Suppressor macrophage (primary cell): ENCODE measurements at places on chromosomes 4 and X.

- peak; percentile 60 for DNase-seq
These were observed 1.2 kb downstream of the GUCY1A1 start for GRCh38 chr4:155667568-155668511.

GRCh38 chr4:124514588-124514987, 197.9 kb downstream of the ANKRD50 start:
- no peak for DNase-seq

DNA sequence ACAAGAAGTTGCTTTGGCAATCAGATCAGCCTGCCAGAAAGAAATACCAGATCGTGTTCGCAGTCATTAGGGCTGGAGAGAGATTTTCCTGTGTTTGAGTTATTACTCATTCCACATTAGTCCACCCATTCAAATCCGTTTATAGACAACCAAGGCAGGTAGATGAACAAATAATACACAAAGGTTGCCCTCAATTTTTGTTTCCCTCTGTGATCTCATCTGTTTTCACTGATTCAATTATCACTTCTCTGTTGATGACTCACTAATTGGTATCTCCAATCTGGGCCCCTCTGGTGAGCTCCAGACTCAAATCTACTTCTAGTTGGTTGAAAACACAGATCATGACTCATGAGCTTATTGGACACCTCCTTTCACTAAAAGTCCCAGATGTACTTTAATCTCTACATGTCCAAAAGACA, 54.5 kb downstream of the CHM start:
- DNase-seq: no peak

- DNase-seq: no peak
These were observed 54.2 kb upstream of the GRID2 start for GRCh38 chr4:92249541-92249940.

GRCh38 chrX:134679221-134679620, 20.9 kb upstream of the PLAC1 start:
- no peak for DNase-seq

DNA sequence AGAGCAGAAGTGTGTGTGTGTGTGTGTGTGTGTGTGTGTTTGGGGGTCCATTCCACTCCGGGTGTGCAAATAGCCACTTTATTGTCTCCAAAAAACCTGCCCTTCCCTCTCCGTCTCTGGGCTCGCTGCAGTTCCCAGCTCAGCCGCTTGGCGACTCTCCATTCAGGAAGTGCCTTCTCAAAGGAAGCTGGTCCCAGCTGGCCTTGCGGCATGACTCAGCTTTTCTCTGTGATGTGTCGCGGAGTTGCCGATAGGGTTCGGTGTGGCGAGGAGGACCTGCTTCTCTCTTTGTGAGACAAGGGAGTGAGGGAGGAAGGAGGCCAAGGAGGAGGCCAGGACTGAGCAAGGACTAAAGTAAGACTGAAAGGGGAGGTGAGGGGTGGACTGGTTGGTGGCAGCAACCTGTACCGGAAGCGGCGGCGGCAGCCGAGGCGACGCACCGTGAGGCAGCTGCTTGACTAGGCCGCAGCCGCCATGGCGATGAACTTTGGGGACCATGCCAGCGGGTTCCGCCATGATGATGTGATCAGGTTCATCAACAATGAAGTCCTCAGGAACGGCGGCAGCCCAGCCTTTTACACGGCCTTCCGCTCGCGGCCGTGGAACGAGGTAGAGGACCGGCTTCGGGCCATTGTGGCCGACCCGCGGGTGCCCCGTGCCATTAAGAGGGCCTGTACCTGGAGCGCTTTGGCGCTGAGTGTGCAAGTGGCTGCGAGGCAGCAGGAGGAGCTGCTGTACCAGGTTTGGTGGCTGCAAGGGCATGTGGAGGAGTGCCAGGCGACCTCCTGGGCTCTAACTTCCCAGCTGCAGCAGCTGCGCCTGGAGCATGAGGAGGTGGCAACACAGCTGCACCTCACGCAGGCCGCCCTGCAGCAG, at the start of gene TEX13C:
TEX13C (plus strand) TSS at position 226 of the 876 bp plus-strand sequence; CDS start at position 475, 249 bp downstream.
- no peak for DNase-seq

- no peak for DNase-seq
These were observed 50.4 kb downstream of the PHKA1 start for GRCh38 chrX:72663737-72664136.

DNA sequence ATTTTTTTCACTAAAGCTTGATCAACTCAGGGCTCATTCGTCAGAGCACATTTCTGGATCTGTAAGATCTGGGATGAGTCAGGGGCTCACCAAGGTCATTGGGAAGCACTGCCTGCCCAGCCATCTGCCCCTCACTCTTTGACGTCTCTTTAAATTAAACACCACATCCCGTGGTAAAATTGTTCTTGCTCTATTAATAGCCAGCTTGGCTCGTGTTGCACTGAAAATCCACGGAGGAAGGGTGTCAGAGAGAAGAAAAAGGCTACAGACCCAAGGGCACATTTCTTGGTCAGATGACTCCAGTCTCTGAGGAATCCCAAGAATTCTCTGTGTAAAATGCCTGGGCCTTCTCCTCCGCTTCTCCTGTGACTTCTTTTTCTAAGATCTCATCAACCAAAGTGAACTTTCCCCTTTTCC, 45.7 kb upstream of the GATB start:
- DNase-seq: no peak
